Skin of body (tissue), 3 donors: ENCODE measurements at places on chromosomes 11 and 22. TPM values are rescaled to one million over a fixed set of nuclear protein-coding genes. Genes with fewer than 3 reads are reported as not detected.

Gene TSKU
- 19.9 TPM for total RNA-seq

Gene TRIM6
- 1.9 TPM for total RNA-seq

Gene TPBGL
- total RNA-seq: not detected

Gene OR5B12
- total RNA-seq: not detected

Gene ARVCF
- 15.1 TPM for total RNA-seq

Gene APOA4
- not detected for total RNA-seq

Gene OLFML1
- total RNA-seq: 25.5 TPM

Gene GSTT2B
- total RNA-seq: 0.89 TPM

Gene OR52I2
- not detected for total RNA-seq

Gene LMO2
- total RNA-seq: 15.2 TPM

Gene OR5A1
- not detected for total RNA-seq

Gene KRTAP5-10
- total RNA-seq: 1.5 TPM

Gene FREY1
- total RNA-seq: not detected

Gene SLC22A8
- not detected for total RNA-seq

Gene SERPIND1
- not detected for total RNA-seq

Gene SMDT1
- total RNA-seq: 21.2 TPM

Gene DDI1
- total RNA-seq: not detected

Gene DEFB131B
- total RNA-seq: not detected

Gene OR5AR1
- total RNA-seq: not detected

Gene SYCE3
- not detected for total RNA-seq

Gene ANAPC15
- 9.7 TPM for total RNA-seq
